Endothelial cell of umbilical vein (primary cell): ENCODE measurements at places on chromosomes 7 and 10. TPM values are rescaled to one million over a fixed set of nuclear protein-coding genes. Genes with fewer than 3 reads are reported as not detected.

DNA sequence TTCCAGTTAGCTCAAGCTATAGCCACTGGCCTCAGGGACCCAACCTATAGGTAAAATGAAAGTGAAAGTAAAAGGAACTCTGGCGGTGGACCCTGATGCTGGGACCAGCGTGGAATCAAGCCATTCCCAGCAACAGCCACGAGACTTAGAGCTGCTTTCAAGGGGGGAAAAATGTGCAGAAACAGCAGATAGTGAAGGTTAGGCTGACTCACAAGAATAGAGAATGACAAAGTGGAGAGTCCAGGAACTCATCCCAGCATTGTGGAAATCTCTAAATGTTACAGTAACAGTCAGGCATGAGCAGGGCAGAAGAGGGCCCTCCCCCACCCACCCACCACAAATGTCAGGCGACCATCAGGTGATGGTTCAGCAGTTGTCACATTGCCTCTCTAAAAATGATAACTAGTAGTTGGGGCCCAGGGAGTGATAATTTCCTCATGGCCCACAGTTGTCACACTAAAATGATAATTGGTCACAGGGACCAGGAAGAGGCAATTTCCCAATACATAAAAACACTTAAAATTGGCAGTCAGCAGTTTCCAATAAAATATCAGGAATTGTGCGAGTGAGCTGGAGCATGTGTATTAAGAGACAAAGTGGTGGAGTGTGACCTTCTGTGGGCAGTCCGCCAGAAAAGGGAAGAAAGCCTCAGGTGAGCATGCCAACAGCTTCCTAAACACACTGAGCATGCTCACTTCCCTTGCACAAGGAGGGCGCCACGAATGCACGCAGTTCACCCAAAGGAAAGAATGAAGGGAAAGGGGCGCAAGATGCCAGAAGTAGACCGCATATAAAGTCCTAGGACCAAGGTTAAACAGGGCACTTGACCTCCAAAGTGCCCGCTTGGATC lies 129.8 kb upstream of the PPP1R3A start:
- no peak for DNase-seq

- no peak for DNase-seq
Measured at GRCh38 chr10:11678074-11678793, 63.9 kb upstream of the ECHDC3 start.

GRCh38 chr7:51481421-51481820 lies 164.8 kb upstream of the COBL start:
- DNase-seq: no peak

- no peak for DNase-seq
Measured at GRCh38 chr10:92156874-92157773, 133.8 kb downstream of the CPEB3 start.

- DNase-seq: no peak
Measured at GRCh38 chr10:103476046-103476768, 2.8 kb downstream of the CALHM3 start.

DNA sequence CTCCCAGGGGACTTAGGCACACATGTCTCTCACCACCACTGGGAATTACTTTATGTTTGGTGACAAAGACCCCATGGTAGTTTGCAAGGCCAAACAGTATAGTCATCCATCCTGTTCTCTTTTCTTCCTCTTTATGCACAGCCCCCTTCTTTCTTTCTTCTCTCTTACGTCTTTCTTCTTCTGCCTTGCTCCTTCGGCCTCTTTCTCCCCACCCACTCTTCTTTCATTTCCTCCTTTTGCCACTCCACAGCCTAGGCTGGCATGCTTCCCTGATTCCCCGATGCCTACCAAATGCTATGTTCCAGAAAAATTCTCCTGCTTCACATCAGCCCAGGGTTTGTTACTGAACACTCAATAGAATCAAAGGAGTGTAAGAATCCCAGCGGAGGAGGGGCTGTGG lies 62.4 kb upstream of the MKLN1 start:
- no peak for DNase-seq

DNA sequence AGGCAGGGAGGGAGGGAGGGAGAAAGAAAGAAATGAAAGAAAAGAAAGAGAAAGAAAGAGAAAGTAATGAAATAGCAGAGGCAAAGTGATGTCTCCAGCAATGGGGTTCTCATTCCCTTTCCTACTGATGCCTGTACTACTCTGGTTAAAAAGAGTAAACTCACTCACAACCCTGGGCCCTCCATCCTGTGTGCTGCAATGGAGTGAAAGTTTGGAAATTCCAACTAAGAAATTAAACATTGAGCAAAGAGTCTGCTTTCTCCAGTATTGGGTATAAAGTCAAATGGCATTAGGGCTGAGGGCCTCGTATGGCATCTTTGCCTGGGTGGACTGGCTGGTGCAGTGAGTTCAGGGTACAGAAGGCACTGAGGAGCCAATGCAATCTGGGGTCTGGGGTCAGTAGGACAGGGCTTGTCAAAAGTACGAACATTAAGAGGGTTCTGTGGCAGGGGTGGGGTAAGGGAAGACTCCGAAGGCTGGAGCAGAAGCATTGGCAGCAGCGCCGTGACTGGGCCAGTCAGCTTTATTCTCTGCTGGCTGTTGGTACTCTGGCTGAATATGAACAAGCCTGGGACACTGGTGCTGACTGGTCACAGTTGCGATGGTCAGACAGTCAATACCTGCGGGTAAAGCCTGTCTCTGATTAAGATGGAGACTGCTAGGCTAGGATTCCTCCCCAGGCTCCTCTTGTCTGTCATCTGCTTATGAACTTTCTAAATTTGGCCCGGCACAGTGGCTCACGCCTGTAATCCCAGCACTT lies 24.1 kb upstream of the TNS3 start:
- no peak for DNase-seq

GRCh38 chr7:26865094-26865388 lies 651 bp upstream of the SKAP2 start:
- DNase-seq: no peak

GRCh38 chr7:16881844-16882243 lies at the start of gene AGR3:
TSS of gene AGR3 (minus strand) at chr7:16881983. CDS start at chr7:16878618, 3,365 bp downstream.
- DNase-seq: no peak

GRCh38 chr7:94439893-94440381 lies 45.2 kb downstream of the COL1A2 start:
- no peak for DNase-seq

DNA sequence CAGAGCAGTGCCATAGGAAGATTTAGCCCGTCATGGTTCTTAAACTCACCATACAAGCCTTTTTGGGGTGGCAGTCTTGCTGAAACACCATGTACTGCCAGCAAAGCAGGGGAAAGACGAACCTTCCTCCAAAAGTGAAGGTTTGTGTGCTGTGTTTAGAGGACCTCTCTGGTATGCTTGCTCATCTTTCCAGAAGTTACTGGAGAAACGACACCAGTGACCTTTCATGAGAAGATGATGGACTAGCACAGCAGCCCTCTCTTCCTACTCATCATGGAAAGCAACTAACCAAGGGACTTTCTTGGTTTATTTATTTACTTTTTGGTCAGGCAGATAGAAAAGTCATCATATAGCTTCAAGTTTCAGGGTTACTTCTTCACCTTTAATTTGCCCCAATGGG lies 247.4 kb downstream of the PTEN start:
- no peak for DNase-seq

DNA sequence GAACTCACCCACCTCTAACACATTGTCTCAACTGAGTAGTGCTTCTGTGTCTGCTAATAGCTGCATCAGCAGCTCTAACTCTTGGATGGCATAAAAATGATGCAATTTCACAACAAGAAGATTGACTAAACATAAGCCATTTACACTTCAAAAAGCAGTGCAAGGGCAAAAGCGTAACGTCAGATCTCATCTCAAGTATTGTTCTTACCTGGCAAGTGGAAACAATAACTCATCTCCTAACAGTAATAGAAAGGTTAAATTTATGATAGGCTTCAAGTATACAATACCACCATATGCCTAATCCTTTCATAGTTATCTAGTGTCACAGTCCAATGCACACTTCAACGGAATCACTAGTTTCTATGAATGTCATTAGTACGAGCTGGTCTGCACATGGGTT lies 14.8 kb downstream of the TPK1 start:
- no peak for DNase-seq

GRCh38 chr7:159117366-159118196 lies 27.1 kb downstream of the VIPR2 start:
- DNase-seq: no peak

DNA sequence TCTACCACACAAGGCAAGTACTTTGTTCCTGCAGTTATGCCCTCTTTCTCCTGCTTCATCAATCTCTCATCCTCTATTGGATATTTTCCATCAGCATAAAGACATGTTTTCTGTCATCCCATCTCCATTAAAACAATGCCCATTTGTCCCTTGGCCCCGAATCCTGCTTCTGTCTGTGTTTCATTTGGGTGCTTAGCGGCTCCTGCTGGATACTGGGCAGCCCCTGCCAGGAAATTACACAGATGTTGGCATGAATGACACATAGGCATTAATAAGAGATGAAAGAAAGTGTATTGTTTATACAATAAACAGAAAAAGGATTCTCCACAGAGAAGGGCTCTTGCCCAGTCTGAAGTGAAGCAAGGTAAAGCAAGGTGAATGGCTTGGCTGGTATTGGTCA lies 765.3 kb downstream of the REEP3 start:
- no peak for DNase-seq

DNA sequence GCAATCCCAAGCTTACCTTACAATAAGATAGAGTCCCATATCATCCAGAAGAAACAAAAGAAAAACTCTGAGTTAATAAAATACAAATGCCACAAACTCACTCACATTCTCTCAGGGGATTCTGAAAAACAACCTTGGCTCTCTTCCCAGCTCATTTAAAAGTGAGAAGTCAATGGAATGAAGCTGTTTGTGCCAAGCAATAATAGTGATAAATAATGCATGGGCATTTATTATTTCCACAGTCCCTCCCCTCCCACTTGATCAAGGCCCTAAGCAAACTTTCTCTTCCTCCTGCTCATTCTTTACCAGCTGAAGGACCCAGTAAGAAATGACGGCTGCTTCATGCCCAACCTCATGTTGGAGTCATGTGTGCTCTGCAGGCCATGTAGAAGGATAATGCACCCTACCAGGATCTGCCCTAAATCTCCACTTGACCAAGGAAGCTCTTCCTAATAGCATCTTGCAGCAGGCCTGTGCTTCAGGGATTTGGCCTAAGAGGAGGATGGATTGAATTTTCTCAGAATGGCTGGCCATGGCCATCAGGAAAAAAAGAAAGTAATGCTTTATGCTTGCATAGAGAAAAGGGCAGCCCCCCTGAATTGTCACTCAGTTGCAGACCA lies 451.3 kb downstream of the GPAM start:
- DNase-seq: no peak

DNA sequence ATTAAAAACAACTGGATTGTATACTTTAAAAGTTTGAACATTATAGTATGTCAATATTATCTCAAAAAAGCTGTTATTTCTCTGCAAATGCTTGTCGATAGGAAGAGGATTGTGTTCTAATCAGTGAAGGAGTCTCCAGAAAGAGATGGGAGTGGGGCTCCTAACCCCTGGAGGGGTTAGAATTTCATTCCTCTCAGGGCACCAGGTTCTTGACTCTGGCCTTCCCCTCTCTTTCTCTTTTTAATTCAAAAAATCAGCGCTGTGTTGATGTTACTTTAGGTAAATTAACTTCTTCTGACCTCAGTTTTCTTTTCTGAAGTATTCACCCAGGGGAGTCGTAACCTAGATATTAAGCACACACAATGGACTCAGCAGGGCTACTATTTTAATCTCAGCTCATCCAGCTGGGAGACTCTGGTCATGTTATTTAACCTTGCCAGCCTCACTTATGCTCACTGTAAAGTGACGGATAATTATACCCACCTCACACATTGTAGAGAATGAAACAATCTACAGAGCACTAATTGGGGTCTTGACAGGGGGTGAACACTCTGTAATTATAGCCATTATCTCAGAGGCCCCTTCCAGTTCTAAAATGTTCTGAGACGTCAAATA lies 59.4 kb downstream of the GCC1 start:
- DNase-seq: no peak

- DNase-seq: no peak
Measured at GRCh38 chr10:78716043-78716660, 352.6 kb upstream of the ZMIZ1 start.

DNA sequence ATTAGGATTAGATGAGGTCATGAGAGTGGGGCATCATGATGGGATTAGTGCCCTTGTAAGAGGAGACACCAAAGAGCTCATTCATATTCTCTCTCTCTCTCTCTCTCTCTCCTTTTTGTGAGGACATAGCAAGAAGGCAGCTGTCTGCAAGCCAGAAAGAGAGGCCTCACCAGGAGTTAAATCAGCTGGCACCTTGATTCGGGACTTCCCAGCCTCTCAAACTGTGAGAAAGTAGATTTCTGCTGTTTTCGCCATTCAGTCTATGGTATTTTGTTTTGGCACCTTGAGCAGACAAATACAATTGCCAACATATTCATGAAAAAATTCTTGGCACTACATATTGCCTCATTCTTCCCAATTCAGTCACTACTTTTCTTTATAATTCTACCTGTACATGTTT lies 20.6 kb upstream of the ATAD1 start:
- no peak for DNase-seq

- DNase-seq: no peak
Measured at GRCh38 chr10:46314071-46314470, 27.3 kb downstream of the ANTXRL start.

DNA sequence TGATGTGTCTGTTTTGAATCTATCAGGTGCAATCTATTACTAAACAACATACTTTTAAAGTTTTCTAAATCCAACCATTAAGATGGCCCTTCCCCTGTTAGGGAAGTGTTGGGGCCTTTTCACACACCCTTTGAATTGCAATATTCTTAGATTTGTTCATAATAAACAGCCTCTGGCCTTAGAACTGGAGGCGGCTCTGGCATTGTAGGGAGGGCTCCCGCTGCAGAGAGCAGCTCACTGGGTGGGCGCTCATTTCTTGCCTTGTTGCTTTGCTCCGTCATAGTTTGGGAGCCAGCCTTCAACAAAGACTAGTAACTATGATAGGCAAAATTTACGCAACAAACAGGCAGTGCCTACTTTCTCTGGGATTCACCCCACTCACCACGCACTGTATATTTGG lies 4.2 kb upstream of the HOXA10 start:
- peak; percentile 60 for DNase-seq

DNA sequence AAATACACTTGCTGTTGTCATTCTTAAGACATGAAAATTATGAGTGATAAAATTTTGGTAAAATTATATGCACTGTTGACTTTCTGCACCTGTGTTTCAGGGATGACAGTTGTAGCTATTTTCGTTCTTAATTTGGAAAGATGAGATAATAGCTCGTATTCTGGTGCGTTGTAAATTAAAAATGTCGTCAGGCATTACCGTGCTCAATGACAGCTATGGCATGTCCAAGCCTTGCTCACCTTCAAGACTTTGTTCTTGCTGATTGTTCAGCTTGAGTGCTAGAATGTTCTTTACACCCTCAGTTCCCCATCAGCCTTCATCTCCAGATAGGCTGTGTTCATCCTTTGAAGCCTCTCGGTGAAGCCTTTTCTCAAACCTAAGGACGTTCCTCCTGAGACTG lies 21.5 kb downstream of the TRRAP start:
- DNase-seq: no peak

PRTFDC1 gene
- 12.7 and 22.0 TPM in 2 replicates for polyA plus RNA-seq

ACTR3C gene
- polyA plus RNA-seq: 0.24 and 0.33 TPM in 2 replicates

PLEKHA1 gene
- polyA plus RNA-seq: 19.3 and 21.6 TPM in 2 replicates

TMEM184A gene
- 0.41 and 0.48 TPM in 2 replicates for polyA plus RNA-seq

CACNA2D1 gene
- polyA plus RNA-seq: 3.1 and 4.1 TPM in 2 replicates

AMZ1 gene
- polyA plus RNA-seq: not detected in 2 replicates

KCND2 gene
- polyA plus RNA-seq: not detected in 2 replicates

MASTL gene
- 4.0 and 5.4 TPM in 2 replicates for polyA plus RNA-seq

SLC18A3 gene
- polyA plus RNA-seq: 0.03 TPM in 1 of 2 replicates, not detected in the other

CCDC172 gene
- not detected in 2 replicates for polyA plus RNA-seq

ZCCHC24 gene
- 4.7 and 5.2 TPM in 2 replicates for polyA plus RNA-seq
